ENCODE measurements at places on chromosomes 16 and 17. TPM values are rescaled to one million over a fixed set of nuclear protein-coding genes. Genes with fewer than 3 reads are reported as not detected.

- peak; percentile 63 for DNase-seq
These were observed 1.2 kb upstream of the TMEM88 start for GRCh38 chr17:7853691-7854038.

GRCh38 chr17:58917228-58917627, 161.6 kb downstream of the PPM1E start:
- no peak for DNase-seq

Gene HNF1B
- 0.04 TPM for total RNA-seq

DNA sequence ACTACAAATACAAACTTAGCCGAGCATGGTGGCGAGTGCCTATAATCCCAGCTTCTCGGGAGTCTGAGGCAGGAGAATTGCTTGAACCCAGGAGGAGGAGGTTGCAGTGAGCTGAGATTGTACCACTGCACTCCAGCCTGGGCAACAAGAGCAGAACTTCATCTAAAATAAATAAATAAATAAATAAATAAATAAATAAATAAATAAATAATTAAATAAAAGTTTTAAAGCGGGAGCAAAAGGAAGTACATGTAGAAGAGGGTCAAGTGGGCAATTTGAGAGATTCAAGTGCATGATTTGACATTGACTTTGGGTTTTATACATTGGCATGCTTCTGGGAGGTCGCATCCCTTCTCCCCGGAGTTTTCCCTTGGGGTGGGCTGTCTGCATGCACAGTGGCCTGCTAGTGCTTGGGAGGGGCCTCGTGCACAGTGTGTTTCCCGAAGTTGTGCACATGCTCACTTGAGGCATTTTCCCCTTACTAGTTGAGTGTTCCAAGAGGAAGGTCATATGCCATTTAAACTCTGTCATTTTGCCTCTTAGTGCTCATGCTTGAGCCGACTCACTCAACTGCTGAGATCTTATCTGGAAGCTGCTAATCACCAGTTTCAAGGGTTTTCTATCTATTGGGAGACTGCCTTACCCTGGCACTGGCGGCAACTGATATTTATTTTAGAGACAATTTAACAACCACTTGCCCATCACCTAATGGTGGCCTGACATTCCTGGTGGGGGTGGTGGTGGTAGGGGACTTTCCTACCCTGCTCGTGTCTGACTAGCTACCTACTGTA, 193.2 kb upstream of the MPHOSPH6 start:
- no peak for DNase-seq

DNA sequence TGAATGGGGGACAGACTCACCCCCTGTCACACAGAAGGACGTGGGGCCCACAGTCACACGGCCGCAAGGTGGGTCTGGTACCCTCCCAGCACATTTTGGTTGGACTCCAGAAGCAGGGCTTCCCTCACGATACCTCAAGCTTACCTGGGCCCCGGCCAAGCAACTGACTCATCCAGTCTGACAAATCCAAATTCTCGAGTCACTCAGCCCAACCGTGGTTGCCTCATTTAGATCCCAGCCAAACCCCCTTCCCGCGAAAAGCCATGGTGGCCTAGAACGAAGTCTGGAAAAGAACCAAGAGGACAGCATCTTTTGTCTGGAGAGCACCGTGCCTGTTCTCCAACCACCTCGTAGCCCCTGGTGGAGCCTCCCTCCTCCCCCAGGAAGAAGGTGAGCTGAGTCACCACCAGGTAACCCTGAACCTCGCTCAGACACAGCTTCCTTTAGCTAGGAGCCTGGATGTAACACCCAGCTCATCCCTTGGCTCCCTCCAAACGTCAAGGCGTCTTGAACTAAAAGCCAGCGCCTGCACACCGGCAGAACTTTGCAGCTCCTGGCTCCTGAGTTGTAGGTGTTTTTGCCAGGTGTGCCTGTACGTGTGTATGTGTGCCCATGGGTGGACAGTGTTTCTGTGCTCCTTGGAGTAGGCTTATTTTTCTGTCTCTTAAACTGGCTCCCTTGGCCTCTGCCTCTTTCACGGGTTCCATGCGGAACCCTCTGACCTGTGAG, 78.9 kb downstream of the CMIP start:
- DNase-seq = no peak

Gene HS3ST3A1
- total RNA-seq = 17.6 TPM

DNA sequence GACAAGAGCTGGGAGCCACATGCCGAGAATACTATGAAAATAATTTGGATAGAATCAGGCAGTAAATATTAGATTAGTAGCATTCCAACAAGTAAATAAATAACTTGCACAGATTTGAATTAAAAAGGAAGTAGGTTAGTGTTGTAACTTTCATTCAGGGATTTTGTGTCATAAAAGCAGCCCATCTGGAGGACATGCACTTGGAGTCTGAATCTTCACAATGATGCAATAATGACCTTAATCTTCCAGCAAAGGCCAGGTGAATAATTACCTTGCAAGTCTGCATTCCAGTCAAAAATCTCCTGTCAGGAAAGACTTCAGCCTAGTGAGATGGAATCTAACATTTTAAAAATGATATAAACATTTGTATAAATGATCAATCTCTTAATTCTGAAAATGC, 518.1 kb downstream of the KCNJ2 start:
- no peak for DNase-seq

Gene C16orf89
- 4.2 TPM for total RNA-seq

- DNase-seq = no peak
These were observed 11.1 kb upstream of the CHMP6 start for GRCh38 chr17:80980397-80981061.

GRCh38 chr16:58501242-58502131, 1.5 kb downstream of the NDRG4 start:
- peak; percentile 92 for DNase-seq

- DNase-seq = no peak
These were observed 10.1 kb downstream of the RBFOX3 start for GRCh38 chr17:79600681-79601131.

DNA sequence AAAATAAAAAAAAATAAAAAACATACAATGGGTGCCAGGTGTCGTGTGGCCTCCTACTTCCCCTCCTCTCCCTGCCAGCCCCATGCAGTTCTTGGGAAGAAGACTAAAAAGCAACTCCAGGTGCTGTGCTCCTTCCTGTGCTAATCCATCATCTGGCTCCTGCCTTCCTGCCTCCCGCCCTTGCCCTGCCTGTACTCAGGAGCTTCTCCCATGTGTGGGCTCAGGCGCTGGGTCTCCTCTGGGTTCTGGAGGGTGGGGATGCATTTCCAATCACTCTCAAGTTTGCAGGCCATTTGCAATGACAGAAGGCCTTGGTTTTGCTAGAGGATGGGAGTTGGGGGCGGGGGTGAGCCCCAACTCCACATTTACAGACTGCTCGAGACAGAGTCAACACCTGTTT, 122.9 kb downstream of the SDK2 start:
- DNase-seq = no peak

- no peak for DNase-seq
These were observed 1294.9 kb upstream of the CDH8 start for GRCh38 chr16:63331111-63331510.

GRCh38 chr17:30235386-30236296, at the start of gene SLC6A4:
Gene SLC6A4 (minus strand): TSS chr17:30235697. CDS start chr17:30221958, 13,739 bp downstream.
- peak; percentile 72 for DNase-seq

Gene OTOP3
- total RNA-seq = not detected

DNA sequence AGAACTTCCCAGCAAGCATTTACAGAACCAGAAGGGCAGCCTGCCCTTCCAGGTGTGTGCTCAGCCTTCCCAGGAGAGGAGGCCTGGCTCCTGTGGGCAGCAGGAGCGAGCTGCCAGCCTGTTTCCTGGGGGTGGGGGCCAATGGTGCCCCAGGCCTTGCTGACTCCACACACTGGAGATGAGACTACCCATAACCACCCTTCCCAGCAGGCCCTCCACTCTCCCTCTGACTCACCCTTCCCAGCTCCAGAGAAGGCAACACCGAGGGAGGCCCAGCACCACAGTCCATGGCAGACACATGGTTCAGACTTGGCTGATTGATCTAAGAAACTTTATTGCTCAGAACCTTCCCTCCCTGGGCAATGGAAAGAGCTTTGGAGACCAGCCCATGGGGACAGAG, 1.8 kb upstream of the PRSS53 start:
- no peak for DNase-seq

GRCh38 chr17:73749337-73749823, 105.1 kb upstream of the SDK2 start:
- no peak for DNase-seq

Gene TMC8
- 2.2 TPM for total RNA-seq

- peak; percentile 57 for DNase-seq
These were observed 1.7 kb upstream of the CDH11 start for GRCh38 chr16:65123396-65124211.

DNA sequence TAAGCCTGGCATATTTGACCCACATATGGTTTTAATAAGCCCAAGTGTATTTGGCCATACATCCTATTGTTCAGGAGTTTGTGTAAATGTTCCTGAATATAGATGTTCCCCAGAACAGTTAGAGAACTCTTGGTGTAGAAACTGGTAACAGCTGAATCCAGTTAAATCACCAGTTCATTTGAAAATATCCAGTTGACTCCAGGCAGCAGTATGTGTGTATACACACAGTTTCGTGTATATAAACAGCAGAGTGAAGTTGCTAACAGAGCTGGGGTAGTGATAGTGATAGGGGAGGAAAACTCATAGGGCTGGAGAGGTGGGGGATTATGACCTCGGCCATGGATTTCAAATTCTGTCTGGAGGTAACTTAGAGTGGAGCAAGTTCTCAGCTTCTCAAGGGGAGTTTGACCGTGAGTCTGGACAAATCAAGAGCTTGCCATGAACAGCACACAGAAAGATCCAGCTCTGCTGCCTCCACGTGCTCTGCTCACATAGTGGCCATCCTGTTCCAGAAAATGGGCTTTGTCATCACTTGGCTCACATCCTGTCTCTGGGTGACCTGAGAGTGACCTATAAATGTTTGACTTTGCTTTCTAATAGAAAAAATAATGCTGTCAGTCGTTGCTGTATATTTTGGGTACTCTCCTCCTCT, 30.6 kb upstream of the MMD start:
- DNase-seq = no peak

Gene KRT23
- total RNA-seq = not detected

DNA sequence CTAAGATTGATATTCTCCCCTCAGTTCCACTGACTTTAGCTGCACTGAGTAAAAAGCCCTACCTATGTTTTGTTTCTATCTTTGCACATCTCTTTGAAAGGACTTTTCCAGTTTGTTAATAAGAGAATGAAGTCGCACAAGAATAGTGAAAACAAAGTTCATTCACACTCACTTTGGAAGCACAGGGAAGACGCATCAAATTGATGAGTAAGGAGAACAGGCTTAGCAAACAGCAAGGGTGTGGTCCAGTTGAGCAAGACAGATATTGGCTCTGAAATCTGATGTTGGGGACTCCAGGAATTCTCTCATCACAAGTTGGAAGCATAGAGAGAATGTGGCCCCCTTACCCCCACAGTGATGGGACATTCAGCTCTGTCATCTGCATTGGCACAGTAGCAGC, 221.3 kb downstream of the CDH11 start:
- no peak for DNase-seq

GRCh38 chr17:45143767-45144198, 4.5 kb upstream of the HEXIM1 start:
- peak; percentile 82 for DNase-seq

DNA sequence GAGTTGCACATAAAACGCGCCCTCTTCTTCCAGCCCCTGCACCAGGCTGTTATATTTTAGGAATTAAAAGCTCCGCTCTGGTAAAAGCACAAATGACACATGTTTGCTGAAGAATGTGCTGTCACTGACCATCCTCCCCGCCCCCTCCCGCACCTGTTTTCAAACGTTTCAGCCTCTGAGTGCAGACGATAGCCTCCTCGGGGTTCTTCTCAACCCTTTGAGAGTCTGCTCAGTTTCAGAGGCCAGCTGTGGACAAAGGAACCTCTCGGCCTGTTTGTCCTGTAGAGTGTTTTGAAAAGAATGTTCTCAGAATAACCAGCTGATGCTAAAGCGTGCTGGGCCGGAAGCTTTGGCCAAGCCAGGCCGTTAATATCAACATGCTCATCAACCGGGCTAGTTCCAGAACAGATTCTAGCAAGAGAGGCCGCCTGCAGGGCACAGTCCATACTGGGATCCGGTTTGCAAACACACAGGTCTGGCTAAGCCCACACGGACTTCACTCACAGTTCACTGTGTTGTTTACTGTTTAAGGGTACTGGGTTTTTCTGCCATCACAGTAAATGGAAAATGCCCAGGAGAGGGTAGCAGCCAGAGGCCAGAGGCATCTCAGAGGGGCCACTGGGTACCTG, 6.4 kb upstream of the CACNG4 start:
- DNase-seq = no peak

- no peak for DNase-seq
These were observed 6.1 kb upstream of the HEATR3 start for GRCh38 chr16:50059669-50060068.

GRCh38 chr16:69419956-69420355, 4.5 kb upstream of the CYB5B start:
- DNase-seq = no peak

Gene NOXO1
- 1.2 TPM for total RNA-seq

DNA sequence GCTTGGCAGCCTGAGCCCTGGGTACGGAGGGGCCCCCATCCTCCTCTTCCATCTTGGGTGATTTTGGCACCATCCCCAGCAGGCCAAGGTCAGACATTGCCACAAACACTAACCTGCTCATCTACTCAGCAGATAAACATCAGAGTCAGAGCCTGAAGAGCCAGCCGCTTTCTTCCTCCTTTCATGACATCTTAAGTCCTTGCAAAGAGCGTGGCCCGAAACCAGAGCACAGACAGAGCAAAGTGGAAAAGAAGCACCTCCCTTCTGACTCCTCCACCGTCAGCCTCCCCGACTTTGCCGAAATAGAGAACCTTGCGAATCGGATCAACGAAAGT, 60.4 kb upstream of the RPH3AL start:
- DNase-seq = no peak

- no peak for DNase-seq
These were observed 17.1 kb downstream of the FOXK2 start for GRCh38 chr17:82536512-82537201.

DNA sequence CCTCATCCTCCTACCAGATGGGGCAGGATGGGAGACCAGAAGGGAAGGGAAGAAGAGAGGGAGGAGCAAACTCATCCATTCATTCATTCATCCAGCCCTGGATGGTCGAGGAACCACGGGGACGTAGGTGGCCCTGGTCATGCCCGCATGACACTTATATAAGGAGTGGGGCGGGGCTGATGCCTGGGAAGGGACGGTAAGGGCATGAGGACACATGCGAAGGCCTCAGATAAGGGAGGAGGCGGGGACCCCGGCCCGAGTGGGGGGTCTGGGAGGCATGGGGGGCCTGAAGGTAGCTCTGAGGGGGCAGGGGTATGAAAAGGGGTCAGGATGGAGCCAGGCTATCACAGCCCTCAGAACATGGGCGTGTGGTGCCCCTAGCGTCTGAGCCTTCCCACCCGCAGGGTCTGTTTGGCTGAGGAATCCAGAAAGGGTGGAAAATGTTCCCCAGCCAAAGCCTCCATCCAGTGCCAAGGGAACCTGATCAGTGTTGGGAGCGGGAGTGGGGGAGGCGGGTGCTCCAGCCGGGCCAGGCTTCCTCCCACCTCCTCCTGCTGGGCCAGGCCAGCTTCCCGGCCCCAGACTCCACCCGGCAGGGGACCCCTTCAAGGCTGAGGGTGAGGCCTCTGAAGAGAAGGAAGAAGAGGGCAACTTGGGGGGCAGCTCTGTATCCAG, 17.6 kb upstream of the CD79B start:
- DNase-seq = no peak

Measured in GM23338 (cell line).